ENCODE measurements at places on chromosomes 3 and 15.
A peak's percentile ranks its signal among the peaks of the same experiment; 100 is the strongest.

DNA sequence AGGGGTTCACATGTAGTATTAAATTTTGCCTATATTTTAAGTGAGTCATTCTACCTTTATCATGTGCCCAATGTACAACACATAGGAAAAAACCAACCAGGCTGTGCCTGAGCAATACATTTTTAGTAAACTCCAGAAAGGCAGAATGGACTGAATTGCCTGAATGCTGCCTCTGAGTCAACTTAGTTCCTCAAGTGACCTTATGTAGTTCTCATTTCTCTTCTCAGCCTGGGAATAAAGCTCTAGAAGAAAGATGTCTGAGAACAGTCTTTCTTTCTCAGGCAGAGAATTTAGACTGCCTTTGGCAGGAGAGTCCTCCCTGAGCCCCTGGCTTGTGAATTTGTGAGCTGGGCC is 13.0 kb downstream of the ST3GAL6 start:
- DNase-seq: no peak

DNA sequence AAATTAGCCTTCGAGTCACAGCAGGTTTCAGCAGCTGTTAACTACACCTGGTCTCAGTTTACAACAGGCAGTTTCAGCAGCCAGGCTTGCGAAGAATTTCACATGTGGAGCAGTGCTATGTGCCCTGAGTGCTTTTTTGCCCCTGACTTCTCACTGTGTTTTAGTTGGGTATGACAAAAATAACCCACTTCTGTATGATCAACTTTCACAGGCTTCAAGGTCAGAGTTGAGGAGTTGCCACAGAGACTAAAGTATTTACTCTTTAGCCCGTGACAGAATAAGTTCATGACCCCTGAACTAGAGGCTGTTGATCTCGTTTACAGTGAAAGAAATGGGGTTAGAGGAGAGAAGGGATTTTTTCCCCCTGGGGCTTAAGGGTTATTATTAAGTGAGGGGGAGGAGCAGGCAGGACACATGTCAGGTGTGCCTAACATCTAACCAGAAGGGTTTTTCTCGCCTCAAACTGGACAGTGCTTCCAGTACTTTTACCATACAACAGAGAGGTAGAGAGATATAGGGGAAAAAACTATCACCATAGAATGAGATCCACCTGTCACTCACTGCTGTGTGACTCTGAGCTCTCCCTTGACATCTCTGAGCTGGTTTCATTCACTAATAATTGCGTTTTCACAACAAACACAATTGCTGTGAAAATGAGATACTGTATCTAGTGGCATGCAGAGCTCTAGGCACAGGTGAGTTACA is 14.0 kb upstream of the TOPBP1 start:
- no peak for DNase-seq

- DNase-seq: peak; percentile 53
Measured at GRCh38 chr3:112519424-112520001, 20.2 kb upstream of the BTLA start.

DNA sequence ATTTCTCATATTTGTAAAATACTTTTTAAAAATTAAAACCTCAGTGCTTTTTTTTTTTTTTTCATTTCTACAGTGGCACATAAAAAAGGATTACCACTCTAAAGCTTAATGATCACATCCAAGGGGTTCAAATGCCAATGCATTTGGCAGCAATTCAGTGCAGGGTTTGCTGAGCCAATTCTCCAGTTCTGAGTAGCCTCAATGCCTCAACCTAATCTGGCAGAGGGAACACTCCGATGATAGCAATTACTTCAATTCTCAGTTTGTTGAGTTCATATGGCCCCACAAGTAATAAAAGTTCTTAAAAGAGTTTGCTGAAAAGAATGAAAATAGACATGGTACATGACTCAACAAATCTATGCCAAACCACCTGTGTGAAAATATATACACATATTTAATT is 79.3 kb upstream of the RBMS3 start:
- DNase-seq: no peak

GRCh38 chr3:119745942-119746341 is 36.0 kb upstream of the NR1I2 start:
- DNase-seq: no peak

DNA sequence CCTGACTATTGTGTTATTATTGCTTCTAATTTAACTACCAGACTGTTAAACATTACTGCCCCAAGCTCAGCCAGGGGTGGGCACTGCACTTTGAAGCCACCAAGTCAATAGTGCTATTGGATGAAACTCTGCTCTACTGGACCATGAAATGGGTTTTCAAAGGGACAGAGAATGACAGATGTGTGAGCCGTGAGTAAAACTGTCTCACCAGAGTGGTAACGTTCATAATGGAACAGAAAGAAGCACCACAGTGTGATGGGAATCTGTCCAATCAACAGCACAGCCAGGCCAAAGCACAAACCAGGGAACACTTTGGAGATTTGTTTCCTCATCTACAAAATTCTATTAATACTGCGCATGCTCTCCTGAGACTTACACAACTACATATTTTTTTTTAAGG is 171.8 kb upstream of the LPP start:
- no peak for DNase-seq

GRCh38 chr3:38022896-38023709 is 6.3 kb downstream of the PLCD1 start:
- DNase-seq: peak; percentile 6

- no peak for DNase-seq
Measured at GRCh38 chr3:183578179-183578578, 22.7 kb upstream of the KLHL6 start.

DNA sequence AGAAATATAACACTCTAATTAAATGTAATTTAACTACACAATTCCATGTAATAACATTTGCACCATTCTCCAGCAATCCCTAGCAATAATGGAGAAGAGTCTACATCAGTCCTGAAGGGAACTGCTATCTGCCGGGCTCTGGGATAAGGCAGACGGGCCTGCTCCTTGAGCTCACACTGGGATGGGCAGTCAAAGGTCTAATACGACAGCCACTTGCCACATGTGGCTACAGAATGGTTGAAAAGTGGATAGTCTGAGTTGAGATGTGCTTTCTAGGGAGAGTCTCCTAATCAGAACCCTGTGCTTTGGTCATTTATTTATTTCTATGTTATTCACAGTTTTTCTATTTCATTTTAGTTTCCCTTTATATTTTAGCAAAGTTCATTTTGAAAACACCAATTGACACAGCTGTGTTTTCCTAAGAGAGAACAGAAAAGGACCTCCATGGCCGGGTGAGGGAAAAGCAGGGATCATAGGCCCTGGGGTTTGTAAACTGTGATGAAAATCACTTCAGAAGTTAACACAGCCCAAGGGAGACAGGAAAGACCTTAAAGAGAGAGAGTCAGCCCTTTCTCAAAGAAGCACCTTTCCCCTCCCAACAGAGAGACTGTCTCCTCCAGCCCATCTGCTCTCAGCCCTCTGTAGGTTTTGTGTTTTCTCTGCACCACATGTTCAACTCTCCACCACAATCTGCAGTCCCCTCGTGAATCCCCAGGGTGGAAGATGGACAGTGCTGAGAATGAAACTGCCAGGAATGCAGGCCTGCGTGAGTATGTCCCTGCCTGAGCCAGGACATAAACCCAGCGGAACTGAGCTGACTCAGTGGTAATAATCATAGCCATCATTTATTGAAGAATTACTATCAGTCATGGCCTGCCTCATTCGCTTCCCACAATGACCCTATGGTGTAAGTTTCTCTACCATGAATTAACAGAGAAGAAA is 11.6 kb downstream of the FSIP1 start:
- no peak for DNase-seq

- no peak for DNase-seq
Measured at GRCh38 chr3:177141899-177142646, 55.2 kb downstream of the TBL1XR1 start.

DNA sequence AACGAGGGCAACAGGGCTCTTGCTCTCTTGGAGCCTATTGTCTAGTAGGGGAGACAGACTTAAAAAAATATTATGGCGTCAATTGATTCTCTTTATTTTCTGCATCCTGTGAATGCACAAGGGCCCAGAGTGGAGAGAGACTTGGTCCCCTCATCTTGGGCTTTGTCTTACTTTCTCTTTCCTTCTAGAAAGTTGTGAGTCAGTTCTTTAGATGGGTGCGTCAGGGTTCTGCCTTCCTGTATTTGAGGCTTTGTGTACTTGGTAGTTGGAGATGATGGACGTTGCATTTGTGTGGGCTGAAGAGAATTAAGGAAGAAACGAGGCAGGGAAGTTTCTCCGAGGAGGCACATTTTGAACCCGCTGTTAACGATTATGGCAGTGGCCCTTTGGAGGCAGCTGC is 52.9 kb downstream of the CACNA1D start:
- DNase-seq: no peak

DNA sequence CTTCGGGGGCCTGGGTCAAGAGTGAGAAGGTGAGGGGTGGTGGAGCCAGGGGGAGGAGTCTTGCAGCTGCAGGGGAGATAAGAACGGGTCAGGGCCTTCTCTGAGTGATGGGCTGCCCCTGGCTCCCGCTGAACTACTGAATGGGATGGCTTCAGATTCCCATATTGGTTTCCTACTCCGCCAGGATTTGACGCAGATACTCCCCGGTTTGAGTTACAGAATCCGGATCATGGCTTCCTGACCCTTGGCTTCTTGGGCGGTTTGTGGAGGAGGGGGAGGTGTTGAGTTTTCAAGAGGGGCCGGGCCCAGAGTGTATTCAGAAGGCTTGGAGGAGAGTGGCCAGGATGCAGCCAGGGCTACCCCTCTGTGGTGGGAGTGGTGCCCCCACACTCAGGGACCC is 119.9 kb upstream of the ATP2B2 start:
- DNase-seq: no peak

- no peak for DNase-seq
Measured at GRCh38 chr15:78667578-78668236, 26.7 kb upstream of the CHRNB4 start.

DNA sequence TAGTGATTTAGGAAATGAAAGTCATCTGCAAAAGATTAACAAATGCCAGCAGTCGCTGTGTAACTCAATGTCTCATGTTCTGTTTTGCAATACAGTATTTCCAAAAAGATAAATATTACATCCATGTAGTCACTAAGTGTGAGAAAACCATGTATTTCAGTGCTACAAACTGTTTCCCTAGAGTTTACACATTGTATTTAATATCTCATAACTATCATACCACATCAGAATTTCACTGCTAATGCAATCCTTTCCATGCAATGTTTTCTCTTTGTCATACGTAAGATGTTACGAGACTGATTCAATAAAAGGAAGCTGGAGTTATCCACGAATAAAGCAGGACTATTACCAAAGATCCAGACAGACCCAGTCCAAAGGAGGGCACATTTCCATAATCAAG is 269.4 kb downstream of the GBE1 start:
- no peak for DNase-seq

GRCh38 chr3:109234300-109234699 is 82.0 kb downstream of the DPPA2 start:
- no peak for DNase-seq

DNA sequence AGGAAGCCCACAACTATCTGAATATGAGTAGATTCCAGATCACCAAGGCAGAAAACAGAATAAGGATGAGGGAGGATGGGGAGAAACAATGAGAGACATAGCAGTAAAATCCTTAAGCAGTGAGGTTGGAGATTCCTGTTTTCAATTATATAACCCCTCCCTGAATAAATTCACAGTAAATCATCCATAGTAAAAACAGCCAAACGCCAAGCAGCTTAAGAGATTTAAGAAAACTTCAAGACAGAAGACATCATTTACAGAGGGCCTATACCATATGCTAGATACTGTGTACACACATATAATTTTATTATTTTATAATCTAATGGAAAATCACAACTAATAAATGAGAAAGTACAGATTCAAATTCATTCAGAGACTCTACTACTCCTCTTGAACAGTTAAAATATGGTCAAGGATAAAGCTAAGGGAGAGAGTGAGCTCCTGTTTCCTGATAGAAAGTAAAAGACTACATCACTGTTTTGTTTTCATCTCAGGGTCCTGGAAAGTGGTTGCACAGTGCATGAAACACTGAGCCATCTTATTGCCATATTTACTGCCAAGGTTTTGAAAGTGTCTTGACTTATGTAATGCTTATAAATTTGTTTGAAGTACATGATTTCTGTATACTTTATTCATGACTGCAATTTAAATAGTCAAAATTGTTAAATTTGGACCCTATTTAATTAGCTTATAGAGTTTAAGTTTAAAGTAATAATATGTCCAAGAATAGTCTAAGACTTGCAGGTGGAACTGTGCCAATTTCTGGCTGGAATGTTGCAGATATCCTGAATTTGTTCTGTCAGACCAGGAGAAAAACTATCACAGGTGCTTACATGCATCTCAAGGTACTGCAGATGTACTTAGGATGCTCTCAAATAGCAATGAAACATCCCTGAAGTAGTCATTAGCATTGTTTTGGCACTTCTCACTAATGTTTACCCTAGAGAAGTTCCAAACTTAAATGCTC is 141.4 kb downstream of the TBL1XR1 start:
- DNase-seq: no peak

- DNase-seq: no peak
Measured at GRCh38 chr3:124419303-124419702, 310.9 kb upstream of the UMPS start.

GRCh38 chr3:12961697-12962036 is 111.6 kb downstream of the IQSEC1 start:
- no peak for DNase-seq

GRCh38 chr3:119534296-119534695 is 25.1 kb downstream of the CD80 start:
- DNase-seq: no peak

DNA sequence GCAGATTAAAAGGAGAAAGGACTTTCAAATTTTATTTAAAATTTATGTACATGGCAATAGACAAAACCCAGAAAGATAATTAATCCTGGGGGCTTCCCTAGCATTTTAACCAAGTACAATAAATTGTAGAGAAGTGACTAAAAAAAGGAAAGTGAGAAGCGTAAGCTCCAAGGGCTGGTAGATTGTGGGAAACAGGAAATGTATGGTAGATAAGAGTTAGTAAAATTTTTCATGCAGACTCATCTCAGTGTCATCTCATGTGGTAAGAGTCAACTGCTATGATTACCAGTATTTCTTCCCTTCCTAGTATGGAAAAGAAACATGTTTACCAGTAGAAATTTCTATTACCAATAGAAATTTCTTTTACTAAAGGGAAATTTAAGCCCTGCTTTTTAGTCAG is 464.3 kb upstream of the AGTR1 start:
- DNase-seq: no peak

- no peak for DNase-seq
Measured at GRCh38 chr3:52286777-52287110, 884 bp upstream of the GLYCTK start.

- DNase-seq: no peak
Measured at GRCh38 chr15:84973492-84974460, 7.9 kb upstream of the PDE8A start.

DNA sequence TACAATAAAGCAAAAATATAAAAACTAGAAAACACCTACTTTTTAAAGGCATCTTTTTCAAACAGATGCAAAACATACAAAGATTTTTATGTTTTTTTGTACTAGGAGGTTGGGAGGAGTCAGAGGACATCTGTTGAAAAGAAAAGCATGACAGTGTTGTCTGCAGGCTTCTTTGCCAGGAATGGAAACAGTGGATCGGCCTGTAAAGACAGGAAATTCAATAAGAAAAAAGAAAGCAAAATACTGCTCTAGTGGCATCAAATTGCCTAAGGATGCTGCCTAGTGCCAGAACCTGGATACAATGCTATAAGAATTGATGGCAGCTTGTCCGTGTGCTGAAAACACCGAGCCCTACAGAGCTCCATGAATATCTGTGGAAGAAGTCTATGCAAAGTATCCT is 69.9 kb downstream of the TBC1D5 start:
- no peak for DNase-seq

GRCh38 chr15:36577082-36577481 is 2.3 kb upstream of the CDIN1 start:
- no peak for DNase-seq

- no peak for DNase-seq
Measured at GRCh38 chr3:37474901-37475331, 300.5 kb upstream of the LRRFIP2 start.

- no peak for DNase-seq
Measured at GRCh38 chr15:72047020-72047419, 70.9 kb downstream of the MYO9A start.

Measured in activated naive CD4-positive, alpha-beta T cell treated with anti-CD3 and anti-CD28 coated beads for 36 hours (primary cell).